ENCODE measurements at places on chromosomes 7 and 10.

DNA sequence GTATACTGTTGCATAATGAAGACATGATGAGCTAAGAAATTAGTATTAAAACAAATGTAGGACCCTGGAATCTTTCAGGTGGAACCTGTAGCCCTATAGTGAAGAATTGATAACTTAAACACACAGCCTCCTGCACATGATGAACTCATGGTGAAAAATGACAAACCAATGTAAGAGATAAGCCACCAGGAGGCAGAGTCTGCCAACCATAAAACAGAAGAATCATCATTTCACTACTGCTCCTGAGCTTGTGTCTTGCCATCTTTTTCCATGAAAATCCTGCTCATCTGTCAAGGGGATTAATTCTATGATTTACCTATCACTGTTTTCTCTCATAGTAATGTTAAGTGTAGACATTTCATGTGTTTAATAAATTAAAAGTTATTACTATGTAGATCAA lies 363.9 kb downstream of the MALRD1 start:
- no peak for DNase-seq

DNA sequence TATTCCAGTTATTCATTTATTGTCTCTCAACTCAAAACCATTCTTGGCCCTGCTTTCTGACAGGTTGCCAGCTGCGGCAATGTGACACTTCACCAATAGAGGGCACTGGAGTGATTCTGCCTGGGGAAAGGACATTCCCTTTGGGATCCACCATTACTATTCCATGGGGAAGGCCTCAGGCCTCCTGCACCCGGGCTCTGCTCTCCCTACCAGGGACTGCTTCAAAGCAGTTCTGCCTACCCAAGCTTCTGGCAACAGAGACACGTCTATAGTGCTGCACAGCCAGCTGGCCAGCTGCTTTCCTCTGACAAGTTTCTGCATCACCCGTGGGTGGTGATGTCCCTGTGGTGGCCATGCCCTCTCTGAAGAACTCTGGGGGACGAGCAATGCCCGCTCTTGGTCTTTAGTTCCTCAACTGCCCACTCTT lies 163.8 kb downstream of the ELMO1 start:
- DNase-seq: no peak

GRCh38 chr7:112052498-112052897 lies 153.7 kb downstream of the DOCK4 start:
- DNase-seq: no peak

GRCh38 chr7:7510794-7511193 lies 24.9 kb downstream of the COL28A1 start:
- no peak for DNase-seq

GRCh38 chr7:149071641-149072437 lies 18.7 kb downstream of the ZNF786 start:
- peak; percentile 85 for DNase-seq

GRCh38 chr10:117541909-117542705 lies 439 bp upstream of the EMX2 start:
- DNase-seq: no peak

GRCh38 chr10:101932183-101932582 lies 88.6 kb upstream of the KCNIP2 start:
- DNase-seq: no peak
